ENCODE measurements at places on chromosomes 3 and 15.

- no peak for DNase-seq
Measured at GRCh38 chr15:37104424-37104981, 4.2 kb upstream of the MEIS2 start.

- no peak for DNase-seq
Measured at GRCh38 chr3:14336749-14337598, 65.4 kb upstream of the SLC6A6 start.

- peak; percentile 40 for DNase-seq
Measured at GRCh38 chr15:50463423-50464358, 39.5 kb downstream of the USP8 start.

GRCh38 chr3:66396161-66396760 is 104.6 kb downstream of the LRIG1 start:
- peak; percentile 70 for DNase-seq

DNA sequence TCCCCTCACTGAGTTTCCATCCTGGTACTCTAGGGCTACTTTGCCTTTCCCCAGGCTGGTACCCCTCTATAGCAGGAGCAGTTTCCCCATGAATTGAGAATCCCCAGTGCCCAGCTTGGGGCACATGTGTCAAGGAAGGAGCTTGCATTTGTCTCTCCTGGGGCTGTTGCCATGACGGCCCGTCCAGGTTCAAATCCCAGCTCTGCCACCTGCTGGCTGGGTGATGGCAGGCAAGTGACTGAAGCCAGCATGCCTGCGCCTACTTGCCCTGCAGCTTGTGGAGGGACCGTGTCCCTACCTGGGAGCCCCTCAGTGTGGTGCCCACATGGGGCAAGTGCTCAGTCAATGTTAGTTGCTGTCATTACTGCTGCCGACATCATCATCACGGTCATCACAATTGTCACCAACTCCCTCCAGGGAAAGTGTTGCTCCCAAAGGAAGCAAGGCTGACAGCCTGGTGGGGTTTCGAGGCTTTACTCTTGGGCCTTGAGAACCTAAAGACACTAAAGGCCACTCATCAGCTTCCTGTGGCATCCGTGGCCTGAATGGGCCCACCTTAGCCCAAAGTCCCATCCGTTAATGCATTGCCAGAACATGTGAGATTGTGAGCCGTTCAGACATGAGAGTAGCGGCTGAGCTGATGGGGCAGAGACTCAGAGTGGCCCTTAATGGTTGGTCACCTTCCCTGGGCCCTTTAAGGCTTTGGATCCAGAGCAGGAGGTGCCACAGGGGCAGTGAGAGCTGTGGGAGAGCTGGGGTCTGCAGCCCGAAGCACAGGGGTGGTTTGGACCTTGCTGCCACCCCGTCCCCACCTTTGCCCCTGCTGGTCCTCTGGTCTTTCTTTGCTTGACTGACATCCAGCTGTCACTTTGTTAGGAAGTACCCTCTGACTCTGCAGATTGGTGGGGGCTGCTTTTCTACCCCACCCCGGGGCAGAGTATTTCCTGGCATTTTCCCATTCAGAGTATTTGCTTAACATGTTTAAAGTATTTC is 144.4 kb downstream of the DNAJB8 start:
- peak; percentile 60 for DNase-seq

Measured in foreskin fibroblast (primary cell).